ENCODE measurements at places on chromosomes 5 and 9. TPM values are rescaled to one million over a fixed set of nuclear protein-coding genes. Genes with fewer than 3 reads are reported as not detected.

HIGD2A gene
- 217 TPM for total RNA-seq

FST gene
- total RNA-seq, result 2.0 TPM

PRRX2 gene
- total RNA-seq, result 0.85 TPM

GRCh38 chr5:28862137-28862859 is 1823.9 kb upstream of the CDH9 start:
- no peak overlapping the region for H3K27ac ChIP-seq
- no peaks in the 10 kb centered on the region for H3K4me1 ChIP-seq
- no peaks in the 10 kb centered on the region for H3K36me3 ChIP-seq
